ENCODE measurements at places on chromosomes 1 and 21. TPM values are rescaled to one million over a fixed set of nuclear protein-coding genes. Genes with fewer than 3 reads are reported as not detected.

The STYXL2 gene
- 0.41 TPM for total RNA-seq

The PWP2 gene
- 7.3 TPM for total RNA-seq

The LPAR3 gene
- 0.82 TPM for total RNA-seq

The PLPPR5 gene
- total RNA-seq: 70.9 TPM

The NUP210L gene
- 0.41 TPM for total RNA-seq

Measured in frontal cortex (tissue), 4 donors.